Nephron progenitor cell (in vitro differentiated cells): ENCODE measurements at places on chromosomes 2 and 18.

DNA sequence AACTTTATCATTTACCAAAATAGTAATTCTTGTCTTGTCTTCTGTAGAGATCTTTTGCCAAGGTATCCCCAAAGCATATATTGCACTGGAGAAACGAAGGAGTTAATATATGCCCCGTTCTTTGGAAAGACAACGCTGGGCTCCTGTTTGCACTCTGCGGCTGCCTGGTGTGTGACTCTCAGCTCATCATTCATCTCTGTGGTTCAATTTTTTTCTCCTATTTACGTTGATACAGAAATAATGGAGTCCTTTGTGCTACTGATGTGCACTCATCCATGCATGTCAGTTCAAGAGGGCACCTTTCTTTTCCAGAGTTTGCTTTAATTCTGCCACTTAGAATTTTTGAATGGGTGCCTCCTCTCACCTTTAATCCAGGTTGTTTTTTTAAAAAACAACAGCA, 655.5 kb downstream of the DCDC2C start:
- DNase-seq = no peak

GRCh38 chr2:192377173-192377572, 182.4 kb upstream of the TMEFF2 start:
- no peak for DNase-seq

DNA sequence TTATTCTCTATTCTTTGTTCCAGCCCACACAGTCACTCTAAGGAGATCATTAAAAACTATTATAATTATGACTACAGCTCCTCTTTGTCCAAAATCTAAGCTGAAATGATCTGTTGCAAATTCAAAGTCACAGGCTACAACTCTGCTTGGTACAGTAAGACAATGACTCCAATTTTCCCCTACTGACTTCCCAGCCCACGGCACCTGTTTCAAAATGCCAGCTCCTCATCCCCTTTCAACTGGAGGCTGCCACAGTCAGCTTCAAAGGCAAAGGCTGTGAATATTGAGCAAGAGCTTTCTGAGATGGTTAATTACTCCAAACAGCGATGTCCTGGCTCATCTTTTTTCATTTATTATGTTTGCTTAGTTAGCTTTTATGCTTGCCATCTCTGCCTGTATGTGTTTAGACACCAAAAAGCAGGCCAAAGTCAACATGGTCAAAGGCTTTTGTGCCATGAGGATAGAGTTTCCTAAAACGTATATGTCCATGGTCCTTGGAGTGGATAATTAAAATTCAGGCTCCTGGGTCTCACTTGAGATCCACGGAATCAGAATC, 141.1 kb downstream of the DOCK10 start:
- DNase-seq = no peak

GRCh38 chr18:68316636-68317035, 398.3 kb downstream of the TMX3 start:
- no peak for DNase-seq

- DNase-seq = no peak
Observed at GRCh38 chr18:75497576-75498235, 70.2 kb upstream of the SMIM21 start.

GRCh38 chr2:196077821-196078220, 9.2 kb upstream of the DNAH7 start:
- no peak for DNase-seq
